ENCODE measurements at places on chromosomes 6 and 20. TPM values are rescaled to one million over a fixed set of nuclear protein-coding genes. Genes with fewer than 3 reads are reported as not detected.
A peak's percentile ranks its signal among the peaks of the same experiment; 100 is the strongest.

Gene PTGIS
- total RNA-seq, result not detected

Gene KCNQ2
- total RNA-seq, result not detected

Gene SPACA1
- total RNA-seq, result not detected

Gene TCP1
- total RNA-seq, result 151 TPM

Gene KCNQ5
- 3.4 TPM for total RNA-seq

Gene HCK
- total RNA-seq, result 1.3 TPM

Gene PNPLA1
- total RNA-seq, result not detected

DNA sequence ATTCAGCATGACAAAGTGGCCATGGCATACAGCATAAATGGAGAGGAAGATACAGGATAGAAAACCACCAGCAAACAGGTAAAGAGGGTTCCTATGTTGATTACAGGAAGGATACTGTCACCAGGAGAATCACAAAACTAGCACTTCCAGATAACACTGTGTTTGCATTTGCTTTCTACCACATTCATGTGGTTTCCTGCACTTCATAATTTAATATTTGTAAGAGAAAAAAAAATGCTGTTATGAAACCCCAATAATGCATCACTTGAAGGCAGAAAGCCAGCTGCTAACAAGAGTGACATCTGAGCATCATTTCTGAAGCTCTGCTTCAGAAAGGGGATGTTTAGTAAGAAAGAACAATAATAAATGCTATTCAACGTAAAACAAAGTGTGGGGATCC is 106.6 kb downstream of the ATXN1 start:
- peak; percentile 78 for DNase-seq
- peaks cover 91% of the 10 kb centered on the region for H3K4me1 ChIP-seq
- H3K4me3 ChIP-seq, result no peak overlapping the region

DNA sequence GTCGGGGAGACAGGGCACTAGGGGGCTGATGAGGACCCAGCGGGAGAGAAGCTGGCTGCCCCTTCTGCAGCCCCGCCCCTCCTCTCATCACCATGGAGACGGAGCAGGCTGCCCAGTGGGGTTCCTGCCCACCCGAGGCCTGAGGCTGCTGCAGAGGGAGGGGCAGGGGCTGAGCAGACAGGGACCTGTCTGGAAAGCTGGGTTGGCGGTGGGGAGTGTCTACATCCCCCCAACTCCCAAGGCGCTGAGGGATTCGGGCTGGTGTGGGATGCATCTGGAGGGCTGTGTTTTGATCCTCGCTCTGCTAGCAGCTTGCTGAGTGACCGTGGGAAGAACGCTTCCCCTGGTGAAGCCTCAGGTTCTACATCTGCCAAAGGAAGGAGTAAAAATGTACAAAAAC is 1.2 kb upstream of the BPI start:
- no peak overlapping the region for H3K27ac ChIP-seq
- H3K27me3 ChIP-seq, result peaks cover 14% of the 10 kb centered on the region
- DNase-seq, result no peak
- H3K4me1 ChIP-seq, result peaks cover 11% of the 10 kb centered on the region
- no peak overlapping the region for H3K4me3 ChIP-seq

GRCh38 chr6:107030151-107030550 is 2.2 kb downstream of the MTRES1 start:
- no peak overlapping the region for H3K27ac ChIP-seq
- no peaks in the 10 kb centered on the region for H3K36me3 ChIP-seq
- no peak for DNase-seq
- H3K27me3 ChIP-seq, result no peaks in the 10 kb centered on the region
- H3K4me3 ChIP-seq, result no peak overlapping the region
- H3K4me1 ChIP-seq, result peaks cover 15% of the 10 kb centered on the region

DNA sequence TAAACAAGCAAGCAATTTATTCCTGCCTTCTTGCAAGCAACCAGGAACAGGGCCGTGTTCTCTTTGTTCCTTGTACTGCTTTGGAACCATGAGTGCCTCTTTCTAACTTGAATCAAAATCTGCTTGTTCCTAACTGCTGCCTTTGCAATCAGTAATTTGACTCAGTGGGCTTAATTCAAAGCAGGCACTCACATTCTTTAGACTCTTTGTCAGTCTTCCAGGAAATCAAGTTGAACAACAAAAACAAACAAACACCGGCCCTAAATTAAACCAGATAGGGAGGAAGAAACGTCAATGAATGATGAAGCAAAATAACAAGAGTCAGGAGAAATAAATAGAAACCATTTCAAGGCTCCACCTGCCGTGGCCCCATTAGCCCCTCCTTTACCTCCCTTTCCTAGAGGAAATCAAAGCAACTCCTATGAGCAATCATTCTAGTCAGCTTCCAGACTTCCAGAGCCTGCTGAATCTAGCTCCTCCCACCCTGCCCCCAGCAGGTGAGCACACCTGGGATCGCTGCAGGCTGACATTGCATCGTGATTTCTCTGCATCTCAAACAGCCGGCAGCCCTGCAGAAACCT is 582.2 kb upstream of the FLRT3 start:
- no peak for DNase-seq
- no peak overlapping the region for H3K4me3 ChIP-seq
- H3K4me1 ChIP-seq, result no peaks in the 10 kb centered on the region
- H3K36me3 ChIP-seq, result no peaks in the 10 kb centered on the region
- no peak overlapping the region for H3K27ac ChIP-seq
- H3K27me3 ChIP-seq, result no peaks in the 10 kb centered on the region

DNA sequence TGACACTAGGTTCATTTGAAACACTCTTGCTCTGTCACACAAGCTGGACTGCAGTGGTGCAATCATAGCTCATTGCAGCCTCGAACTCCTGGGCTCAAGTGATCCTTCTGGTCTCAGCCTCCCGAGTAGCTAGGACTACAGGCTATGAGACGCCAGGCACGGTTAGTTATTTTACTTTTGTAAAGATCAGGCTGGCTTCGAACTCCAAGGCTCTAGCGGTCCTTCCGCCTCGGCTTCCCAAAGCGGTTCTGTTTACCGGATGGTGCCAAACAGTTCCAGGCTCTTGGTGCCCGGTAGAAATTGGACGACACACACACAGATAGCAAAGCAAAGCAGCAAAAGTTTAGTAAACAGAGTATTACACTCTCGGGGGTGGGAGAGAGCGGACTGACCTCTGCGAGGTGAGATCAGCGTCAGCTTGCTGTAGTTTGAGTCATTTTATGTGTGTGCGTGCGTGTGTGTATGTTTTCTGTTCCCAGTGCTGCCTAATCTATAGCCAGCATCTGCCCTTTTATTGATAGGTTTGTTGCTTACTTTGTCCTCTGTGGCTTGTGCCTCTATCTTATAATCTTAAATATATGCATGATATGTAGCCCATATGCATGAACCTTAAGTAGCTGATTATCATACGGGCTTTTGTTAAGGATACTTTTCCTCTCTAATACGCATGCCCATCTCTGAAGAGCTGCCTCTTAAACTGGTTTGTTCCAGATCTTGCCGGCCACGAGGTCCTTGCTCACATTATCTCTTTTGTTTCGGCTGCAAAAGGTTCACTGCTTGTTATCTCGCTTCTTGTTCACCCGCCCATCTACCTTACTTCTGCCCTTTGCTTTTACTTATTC is 75.2 kb downstream of the OR2B2 start:
- peak; percentile 88 for DNase-seq
- H3K27me3 ChIP-seq, result no peaks in the 10 kb centered on the region
- H3K4me3 ChIP-seq, result peak overlapping the region; percentile 63

- H3K27ac ChIP-seq, result no peak overlapping the region
- H3K36me3 ChIP-seq, result no peaks in the 10 kb centered on the region
- no peak for DNase-seq
- H3K4me3 ChIP-seq, result no peak overlapping the region
Measured at GRCh38 chr6:106372838-106373501, 12.5 kb downstream of the CRYBG1 start.

- no peaks in the 10 kb centered on the region for H3K4me1 ChIP-seq
- no peak overlapping the region for H3K27ac ChIP-seq
- no peak overlapping the region for H3K4me3 ChIP-seq
Measured at GRCh38 chr6:1714654-1715053, 104.9 kb downstream of the FOXC1 start.

GRCh38 chr20:37383229-37383989 is 37.5 kb downstream of the SRC start:
- no peak overlapping the region for H3K4me3 ChIP-seq
- H3K27ac ChIP-seq, result no peak overlapping the region
- no peaks in the 10 kb centered on the region for H3K27me3 ChIP-seq
- no peak for DNase-seq
- peaks cover 4% of the 10 kb centered on the region for H3K4me1 ChIP-seq

DNA sequence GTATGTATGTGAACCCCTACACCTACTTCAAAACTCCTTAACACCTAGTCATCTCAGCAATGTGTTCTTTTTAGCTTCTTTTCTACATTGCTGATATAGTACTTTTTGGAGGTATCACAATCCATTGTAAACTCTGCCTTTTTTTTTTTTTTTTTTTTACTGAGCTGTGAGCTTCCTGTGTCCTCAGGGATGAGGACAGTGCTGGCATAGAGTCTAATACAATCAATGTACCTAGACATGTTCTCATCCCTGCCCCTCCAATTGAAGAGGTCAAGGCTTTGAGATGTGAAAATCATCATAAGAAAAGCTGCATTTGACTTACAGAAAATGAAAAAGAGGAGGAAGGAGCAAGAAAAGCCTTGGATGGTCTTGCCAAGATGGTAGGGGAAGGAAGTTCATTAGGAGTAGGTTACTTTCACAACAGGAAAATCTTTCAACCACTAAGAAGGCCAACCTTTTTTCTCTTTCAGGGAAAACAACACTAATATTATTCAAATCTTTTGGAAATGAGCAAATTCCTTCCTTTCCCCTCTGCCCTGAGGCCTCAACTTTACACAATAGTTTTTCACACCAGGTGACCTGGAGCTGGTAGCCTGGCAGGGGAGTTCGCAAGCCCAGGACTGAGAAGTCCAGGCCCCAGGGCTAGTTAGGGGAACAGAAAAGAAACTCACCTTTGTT is 2.8 kb upstream of the JARID2 start:
- H3K36me3 ChIP-seq, result no peaks in the 10 kb centered on the region
- no peak overlapping the region for H3K27ac ChIP-seq
- no peak for DNase-seq
- H3K4me3 ChIP-seq, result no peak overlapping the region
- no peaks in the 10 kb centered on the region for H3K27me3 ChIP-seq

DNA sequence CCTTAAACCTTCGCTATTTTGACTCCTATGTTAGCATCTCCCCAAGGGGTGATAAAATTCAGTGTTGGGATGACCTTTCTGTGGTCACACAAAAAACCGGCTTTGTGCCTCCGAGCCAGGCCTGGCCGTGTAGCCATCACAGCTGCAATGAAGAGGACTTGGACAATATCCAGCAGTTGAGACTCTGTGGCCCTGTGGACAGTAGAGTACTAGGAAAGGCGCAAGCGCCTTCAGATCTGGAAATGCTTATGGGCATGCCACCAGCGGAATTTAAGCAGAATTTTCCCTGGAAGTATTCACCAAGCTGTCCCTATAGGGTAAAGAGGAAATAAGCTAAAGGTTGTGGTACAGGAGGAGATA is 63.3 kb upstream of the SLC2A12 start:
- no peak overlapping the region for H3K4me3 ChIP-seq
- DNase-seq, result no peak
- H3K4me1 ChIP-seq, result no peaks in the 10 kb centered on the region
- no peaks in the 10 kb centered on the region for H3K36me3 ChIP-seq

GRCh38 chr6:3209114-3210023 is 18.1 kb downstream of the TUBB2B start:
- H3K27ac ChIP-seq, result no peak overlapping the region
- H3K4me3 ChIP-seq, result no peak overlapping the region
- H3K36me3 ChIP-seq, result no peaks in the 10 kb centered on the region
- H3K4me1 ChIP-seq, result peaks cover 9% of the 10 kb centered on the region
- no peak for DNase-seq
- no peaks in the 10 kb centered on the region for H3K27me3 ChIP-seq

GRCh38 chr6:49606721-49607390 is 29.8 kb downstream of the RHAG start:
- no peaks in the 10 kb centered on the region for H3K36me3 ChIP-seq
- no peak overlapping the region for H3K4me3 ChIP-seq
- DNase-seq, result peak; percentile 19
- H3K4me1 ChIP-seq, result no peaks in the 10 kb centered on the region
- no peaks in the 10 kb centered on the region for H3K27me3 ChIP-seq
- no peak overlapping the region for H3K27ac ChIP-seq

DNA sequence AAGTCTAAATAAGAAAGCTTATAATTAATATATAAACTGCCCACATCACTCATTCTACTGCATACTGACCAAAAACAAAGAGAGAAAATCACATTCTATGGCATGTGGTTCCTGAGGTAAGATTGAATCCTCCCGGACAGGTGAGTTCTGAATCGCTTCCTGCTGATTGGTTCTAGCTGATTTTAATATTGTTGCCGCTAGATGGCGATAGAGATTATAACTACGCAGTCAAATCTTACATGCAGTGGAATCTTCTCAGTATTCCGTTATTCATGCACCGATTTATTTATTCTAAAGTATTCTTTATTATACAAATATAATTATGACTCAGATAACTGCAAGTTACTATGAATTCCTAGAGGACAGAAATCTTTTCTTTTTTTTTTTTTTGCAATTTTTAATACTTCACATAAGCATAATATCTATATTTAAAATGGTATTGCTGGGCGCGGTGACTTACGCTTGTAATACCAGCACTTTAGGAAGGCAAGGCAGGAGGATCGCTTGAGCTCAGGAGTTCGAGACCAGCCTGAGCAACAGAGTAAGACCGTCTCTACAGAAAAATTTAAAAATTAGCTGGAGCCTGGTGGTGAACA is 24.2 kb upstream of the TMX4 start:
- peak; percentile 37 for DNase-seq
- H3K4me3 ChIP-seq, result no peak overlapping the region
- H3K27ac ChIP-seq, result no peak overlapping the region
- H3K27me3 ChIP-seq, result no peaks in the 10 kb centered on the region

- no peak overlapping the region for H3K27ac ChIP-seq
- H3K4me1 ChIP-seq, result no peaks in the 10 kb centered on the region
- no peaks in the 10 kb centered on the region for H3K36me3 ChIP-seq
Measured at GRCh38 chr6:45697605-45698004, 318.1 kb downstream of the CLIC5 start.

- H3K27me3 ChIP-seq, result no peaks in the 10 kb centered on the region
- H3K4me1 ChIP-seq, result no peaks in the 10 kb centered on the region
- H3K27ac ChIP-seq, result no peak overlapping the region
- no peaks in the 10 kb centered on the region for H3K36me3 ChIP-seq
- DNase-seq, result no peak
Measured at GRCh38 chr6:141726248-141726647, 406.5 kb upstream of the GJE1 start.

DNA sequence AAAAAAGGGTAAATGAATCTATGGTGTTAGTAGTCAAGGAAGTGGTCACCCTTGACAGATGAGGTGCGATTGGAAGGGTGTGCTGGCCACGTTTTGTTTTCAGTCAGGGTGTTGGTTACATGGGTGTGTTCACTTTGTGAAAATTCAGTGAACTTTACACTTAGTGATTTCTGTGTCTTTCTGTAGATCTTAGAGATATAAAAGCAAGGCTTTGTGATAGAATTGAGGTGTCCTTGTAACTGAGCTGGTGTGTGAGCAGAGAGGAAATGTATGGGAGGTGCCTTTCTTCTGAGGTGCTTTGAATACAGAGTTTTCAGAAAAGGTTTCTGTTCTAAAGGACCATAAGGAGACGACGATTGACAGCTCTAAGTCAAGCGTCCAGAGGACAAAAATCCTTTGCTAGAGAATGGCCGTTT is 90.5 kb downstream of the SAMD3 start:
- peaks cover 72% of the 10 kb centered on the region for H3K4me1 ChIP-seq
- H3K36me3 ChIP-seq, result no peaks in the 10 kb centered on the region
- H3K27me3 ChIP-seq, result no peaks in the 10 kb centered on the region
- peak overlapping the region; percentile 21 for H3K4me3 ChIP-seq
- peak; percentile 74 for DNase-seq

All from CD4-positive, alpha-beta memory T cell (primary cell).